ENCODE measurements at places on chromosomes 7 and 10. TPM values are rescaled to one million over a fixed set of nuclear protein-coding genes. Genes with fewer than 3 reads are reported as not detected.

MBL2 gene
- total RNA-seq: not detected

ACBD7 gene
- 0.86 TPM for total RNA-seq

DNA sequence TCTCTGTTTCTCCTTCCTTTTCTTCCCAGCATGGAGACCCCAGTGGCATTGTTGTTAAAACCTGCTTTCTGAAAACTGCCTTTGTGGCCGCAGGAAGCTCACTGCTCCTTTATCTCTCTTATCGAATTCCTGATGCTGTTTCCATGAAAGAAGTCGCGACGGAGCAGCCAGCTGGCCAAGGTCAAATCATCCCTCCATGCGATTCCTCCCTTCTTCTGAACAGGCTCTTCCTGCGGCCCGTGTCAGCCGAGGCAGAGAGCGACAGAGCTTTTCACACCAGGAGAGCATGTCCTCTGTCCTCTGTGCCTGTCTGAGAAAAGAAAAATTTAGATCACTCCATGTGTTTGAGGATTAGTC lies 242.1 kb upstream of the PITRM1 start:
- DNase-seq: no peak

DNA sequence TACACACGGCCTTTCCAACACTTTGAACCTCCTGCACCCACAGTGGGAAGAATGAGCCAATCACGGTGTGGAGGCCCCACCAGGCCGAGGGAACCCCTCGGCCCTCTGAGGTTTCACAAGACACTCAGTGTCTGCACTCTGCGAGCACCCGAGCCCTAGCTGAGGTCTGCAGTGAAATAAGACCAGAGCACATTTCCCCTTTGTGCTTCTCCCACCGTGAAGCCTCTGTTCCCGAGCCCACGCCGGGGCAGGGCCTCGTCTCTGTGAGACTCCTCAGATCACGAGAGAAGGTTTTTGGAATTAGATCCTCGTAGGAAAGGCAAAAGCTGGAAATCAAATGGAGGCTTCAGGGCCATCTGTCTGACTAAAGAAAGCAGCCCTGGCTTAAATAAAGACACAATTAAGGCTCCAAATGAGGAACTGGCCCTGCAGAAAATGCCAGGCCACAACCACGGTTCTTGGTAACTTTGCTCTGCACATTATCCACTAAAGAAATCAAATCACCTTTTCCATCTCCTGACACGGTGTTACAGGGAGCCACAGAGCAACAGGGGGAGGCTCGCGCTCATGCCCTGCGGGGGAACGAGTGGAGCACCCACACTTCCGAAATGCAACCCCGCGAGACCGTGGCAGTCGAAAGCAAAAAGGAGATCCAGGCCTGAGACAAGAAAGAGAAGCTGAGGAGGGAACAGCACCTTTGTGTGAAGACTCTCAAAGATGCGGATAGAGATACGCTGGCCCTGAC lies 43.7 kb downstream of the FAM53B start:
- DNase-seq: no peak

DNA sequence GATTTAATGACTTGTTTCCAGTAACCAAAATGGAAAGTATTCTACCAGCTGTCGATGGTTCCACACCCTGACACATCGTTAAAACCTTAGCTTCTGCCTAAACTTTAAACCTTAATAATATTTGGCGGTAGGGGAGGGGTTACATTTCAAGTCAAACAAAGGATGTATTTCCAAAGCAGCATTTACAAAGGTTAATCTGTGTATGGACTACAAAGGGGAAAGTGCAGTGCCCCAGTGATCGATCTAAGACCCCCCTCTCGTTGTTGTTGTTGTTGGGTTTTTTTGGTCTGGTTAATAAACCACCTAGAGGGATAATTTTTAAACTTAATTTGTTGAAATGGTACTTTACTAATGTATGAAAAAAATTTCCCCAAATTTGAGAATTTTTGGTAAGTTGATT lies 1.1 kb upstream of the STEAP2 start:
- no peak for DNase-seq

- DNase-seq: no peak
Observed at GRCh38 chr7:149293338-149293737, 31.3 kb downstream of the ZNF783 start.

GRCh38 chr7:21028186-21028585 lies 241.5 kb upstream of the SP8 start:
- no peak for DNase-seq

DNA sequence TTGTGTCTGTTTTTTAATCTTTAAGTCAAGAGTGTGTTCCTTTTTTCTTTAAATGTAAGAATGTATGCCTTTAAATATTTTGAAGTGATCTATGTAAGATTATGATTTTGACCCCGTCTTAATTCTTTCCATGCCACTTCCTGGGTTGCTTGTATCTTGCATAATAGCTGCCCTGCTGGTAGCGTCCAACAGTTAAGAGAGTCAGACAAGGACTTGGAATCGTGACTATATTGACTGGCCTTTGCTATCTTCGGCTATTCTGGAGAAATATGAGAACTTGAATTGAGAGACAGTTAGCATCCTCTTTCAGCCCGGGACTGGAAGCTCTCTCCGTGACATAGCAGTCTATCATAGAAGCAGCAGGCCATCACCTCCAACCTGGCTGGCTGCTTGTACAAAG lies 13.0 kb downstream of the NRP1 start:
- no peak for DNase-seq

DNA sequence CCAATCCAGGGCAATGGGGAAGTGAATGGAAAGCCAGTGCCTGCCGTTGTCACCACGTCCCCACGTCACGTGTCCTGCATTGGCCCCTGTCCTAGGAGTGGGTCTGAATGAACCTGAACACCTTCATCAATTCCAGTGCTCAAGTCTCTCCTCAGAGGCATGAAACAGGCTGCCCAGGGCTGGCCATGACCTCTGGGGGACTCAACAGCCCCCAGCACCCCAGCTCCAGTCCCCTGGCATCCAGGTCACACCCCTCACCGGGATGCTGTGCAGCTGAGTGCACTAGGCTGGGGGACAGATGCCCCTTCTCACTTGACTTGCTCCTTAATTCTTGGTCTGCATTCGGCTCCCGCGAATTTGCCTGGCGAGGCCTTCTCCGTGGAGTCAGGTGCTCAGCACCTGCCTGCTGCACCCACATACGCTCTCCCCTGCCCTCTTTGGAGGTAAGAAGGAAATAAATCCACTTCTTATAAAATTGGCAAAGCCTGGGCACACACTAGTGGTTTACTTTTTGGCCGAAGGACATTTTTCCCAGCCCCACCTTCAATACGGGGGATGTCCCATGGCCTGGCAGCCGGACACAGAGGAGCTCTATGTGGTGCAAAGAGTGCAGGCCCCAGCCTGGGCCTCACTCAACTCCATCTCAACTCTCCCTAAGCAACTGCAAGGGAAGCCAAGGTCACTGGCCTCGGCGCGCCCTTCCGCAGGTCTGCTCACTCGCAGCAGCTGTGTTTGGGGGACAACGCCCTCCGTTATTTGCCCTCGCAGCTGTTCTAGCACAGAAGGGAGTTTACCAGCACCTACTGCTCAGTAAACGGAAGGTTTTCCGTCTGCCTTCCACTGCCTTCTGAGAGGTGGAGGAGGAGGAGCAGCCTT lies 77.6 kb upstream of the SHH start:
- no peak for DNase-seq

RNF148 gene
- total RNA-seq: not detected

PCLO gene
- not detected for total RNA-seq

NKX1-2 gene
- not detected for total RNA-seq

HACD1 gene
- not detected for total RNA-seq

DNA sequence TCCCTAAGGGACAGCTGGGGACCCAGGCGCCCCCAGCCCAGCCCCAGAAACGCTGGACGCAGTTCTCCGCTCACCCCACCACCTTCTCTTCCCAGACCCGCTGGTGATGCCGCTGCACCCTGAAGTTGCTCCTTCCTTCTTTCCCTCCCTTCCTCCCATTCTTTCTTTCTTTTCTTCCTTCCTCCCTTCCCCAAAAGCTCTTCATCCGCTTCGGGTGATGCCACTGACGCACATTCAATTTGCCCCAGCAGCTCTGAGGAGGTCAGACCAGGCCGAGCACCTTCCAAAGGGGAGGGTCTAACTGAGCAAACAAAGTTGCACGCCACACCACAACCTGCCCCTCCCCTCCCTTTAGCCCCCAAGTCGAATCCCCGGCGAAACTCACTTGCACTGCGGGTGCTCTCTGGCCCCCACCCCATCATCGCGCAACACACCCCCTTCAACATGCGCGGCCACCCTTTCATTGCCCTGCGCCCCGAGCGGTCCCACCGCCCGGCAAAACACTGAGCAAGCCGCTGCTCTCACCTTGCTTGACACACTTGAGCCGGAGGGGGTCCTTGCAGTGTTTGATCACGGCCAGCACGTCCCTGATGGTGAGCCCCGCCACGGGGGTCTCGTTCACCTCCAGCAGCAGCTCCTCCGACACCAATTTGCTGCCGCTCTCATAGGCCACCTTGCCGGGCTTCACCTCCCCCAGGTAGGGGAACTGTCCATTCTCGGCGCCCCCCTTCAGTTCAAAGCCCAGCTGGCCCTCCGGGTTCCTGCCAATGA lies 787 bp downstream of the MAGI2 start:
- no peak for DNase-seq

GRCh38 chr10:100912013-100912604 lies 654 bp upstream of the SLF2 start:
- DNase-seq: no peak

TEX36 gene
- total RNA-seq: not detected

DNA sequence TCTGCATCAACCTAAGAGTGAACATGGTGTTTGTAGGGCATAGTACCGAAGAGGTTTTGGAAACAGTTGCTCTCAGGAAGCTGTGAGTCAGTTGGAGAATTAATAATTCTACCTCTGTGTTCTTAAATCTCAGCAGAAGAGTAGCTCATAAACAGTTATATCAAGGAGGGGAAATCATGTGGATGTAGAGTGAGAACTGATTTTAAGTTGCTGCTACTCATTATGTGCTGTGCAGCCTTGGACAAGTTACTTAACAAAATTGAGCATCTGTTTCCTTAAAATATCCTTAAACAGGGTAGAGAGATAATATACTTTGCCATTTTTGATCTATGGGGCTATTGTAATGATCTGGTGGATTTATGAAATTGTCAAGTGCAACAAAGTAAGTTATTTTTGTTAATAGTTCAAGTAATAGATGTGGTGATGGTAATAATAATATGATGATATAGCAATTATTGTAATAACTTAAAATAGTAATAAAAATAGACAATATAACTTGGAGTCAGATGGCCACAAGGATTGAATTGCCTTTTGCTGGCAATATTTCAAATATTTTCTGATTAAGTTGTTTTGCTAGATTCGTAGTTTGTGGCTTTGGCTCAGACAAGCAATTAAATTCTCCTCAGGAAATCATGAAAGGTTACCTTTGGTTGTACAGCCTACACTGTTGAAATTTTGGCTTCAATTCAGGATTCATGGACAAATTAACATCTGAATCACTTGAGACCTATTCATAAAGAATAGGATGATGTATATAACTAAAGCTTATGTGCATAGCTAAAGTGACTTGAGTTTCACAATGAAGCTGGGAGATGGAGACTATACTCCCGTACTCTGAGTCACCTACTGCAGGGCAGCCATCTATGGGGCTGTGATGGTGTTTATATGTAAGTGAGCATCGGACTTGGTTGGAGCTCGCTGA lies 228.5 kb downstream of the CDK14 start:
- no peak for DNase-seq

FLNC gene
- total RNA-seq: not detected

DNA sequence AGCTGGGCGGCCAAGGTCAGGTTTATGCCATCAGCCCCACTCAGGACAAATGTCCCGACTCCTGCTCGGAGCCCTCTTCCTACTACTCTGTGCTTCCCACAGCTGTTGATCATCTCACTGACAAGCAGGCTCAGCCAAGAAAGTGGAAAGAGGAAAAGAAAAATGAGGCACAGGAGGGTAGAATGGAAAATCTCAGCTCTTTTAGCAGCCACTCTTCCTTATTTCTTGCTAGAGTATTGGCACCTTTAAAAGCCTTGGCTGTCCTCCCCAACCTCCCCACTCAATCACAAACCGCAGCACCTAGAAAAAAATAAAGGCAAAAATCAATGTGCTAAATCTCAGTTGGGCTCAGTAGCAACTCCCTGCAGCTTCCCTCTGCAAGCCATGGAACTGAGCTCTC lies 35.3 kb upstream of the AGK start:
- DNase-seq: no peak

DNA sequence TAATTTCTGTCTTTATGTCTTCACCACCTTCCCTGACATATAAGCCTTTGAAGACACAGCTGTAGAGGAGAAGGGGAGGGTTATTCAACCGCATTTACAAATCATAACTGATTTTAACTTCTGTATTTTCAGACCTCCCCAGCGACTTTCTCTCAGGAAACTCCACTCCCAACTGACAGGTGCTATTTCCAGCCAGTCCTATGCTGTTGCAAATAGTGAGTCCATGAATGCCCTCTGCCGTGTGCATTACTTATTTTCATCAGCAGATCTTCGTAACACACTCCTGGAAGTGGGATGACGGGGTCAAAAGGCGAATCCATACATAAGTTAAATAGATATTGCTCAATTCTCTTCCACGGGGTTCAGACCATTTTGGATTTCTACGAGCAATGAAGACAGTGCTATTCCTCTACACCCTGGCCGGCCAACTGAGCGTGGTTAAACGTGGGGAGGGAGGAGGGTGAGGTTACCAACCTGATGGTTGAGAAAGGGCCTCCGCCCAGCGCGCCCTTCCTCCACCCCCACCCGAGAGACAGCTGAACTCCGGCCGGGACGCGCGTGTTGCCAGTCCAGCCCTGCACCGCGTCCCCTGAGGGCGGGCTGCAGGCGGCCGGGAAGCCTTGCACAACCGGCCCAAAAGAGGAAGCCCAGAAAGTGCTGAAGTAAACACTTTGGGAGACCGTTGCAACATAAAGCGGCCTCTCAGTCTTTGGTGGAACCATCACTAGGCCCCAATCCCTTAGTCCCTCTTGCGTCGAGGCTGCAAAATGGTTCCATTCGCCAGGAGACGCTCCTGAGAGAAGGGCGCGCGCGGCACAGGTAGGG lies at the start of gene APBB1IP:
Gene APBB1IP (plus strand): TSS at position 705 of the 825 bp plus-strand sequence. CDS start 53,986 bp downstream, outside the sequence.
- peak; percentile 32 for DNase-seq

- DNase-seq: no peak
Observed at GRCh38 chr10:106761906-106762305, 402.6 kb downstream of the SORCS1 start.

- no peak for DNase-seq
Observed at GRCh38 chr10:80416479-80417098, 8.2 kb downstream of the PRXL2A start.

DNA sequence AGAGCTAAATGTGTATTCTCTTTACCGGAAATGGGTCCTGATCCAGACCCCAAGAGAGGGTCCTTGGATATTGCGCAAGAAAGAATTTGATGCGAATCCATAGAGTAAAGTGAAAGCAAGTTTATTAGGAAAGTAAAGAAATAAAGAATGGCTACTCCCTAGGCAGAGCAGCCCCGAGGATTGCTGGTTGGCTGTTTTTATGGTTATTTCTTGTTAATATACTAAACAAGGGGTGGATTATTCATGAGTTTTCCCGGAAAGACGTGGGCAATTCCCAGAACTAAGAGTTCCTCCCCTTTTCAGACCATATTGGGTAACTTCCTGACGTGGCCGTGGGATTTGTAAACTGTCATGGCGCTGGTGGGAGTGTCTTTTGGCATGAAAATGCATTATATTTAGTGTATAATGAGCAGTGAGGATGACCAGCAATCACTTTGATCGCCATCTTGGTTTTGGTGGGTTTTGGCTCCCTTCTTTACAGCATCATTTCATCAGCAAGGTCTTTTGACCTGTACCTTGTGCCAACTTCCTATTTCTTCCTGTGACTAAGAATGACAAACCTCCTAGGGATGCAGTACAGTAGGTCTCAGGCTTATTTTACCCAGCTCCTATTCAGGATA lies 60.4 kb downstream of the ARL4A start:
- no peak for DNase-seq

GRCh38 chr7:156156734-156157408 lies 344.6 kb upstream of the SHH start:
- no peak for DNase-seq

- no peak for DNase-seq
Observed at GRCh38 chr7:73899731-73900142, 38.8 kb downstream of the TMEM270 start.

POLR2J2 gene
- total RNA-seq: 24.8 TPM

GIMAP5 gene
- total RNA-seq: 24.1 TPM

All from CD8-positive, alpha-beta T cell (primary cell).